ENCODE measurements at places on chromosomes 3 and 15. TPM values are rescaled to one million over a fixed set of nuclear protein-coding genes. Genes with fewer than 3 reads are reported as not detected.
A peak's percentile ranks its signal among the peaks of the same experiment; 100 is the strongest.

- DNase-seq, result no peak
Measured at GRCh38 chr3:175608356-175608755, 749.2 kb downstream of the NAALADL2 start.

GRCh38 chr15:66719471-66719870 lies 17.4 kb downstream of the SMAD6 start:
- DNase-seq, result no peak

- no peak for DNase-seq
Measured at GRCh38 chr3:3683261-3683660, 116.0 kb upstream of the LRRN1 start.

DNA sequence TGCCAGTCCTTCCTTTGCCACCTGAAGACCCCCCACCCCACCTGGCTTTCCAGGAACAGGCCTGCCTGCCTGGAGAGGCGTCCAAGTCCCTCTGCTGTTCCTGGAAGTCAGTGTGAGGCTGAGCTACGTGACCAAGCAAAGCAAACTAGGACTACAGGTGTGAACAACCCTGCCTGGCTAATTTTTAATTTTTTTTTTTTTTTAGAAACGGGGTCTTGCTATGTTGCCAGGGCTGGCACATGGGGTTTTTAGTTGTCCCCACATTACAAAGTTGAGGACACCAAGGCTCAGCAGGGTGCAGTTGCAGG lies 17.4 kb downstream of the HEMK1 start:
- DNase-seq, result no peak

The DGKG gene
- total RNA-seq, result 23.4 TPM

- no peak for DNase-seq
Measured at GRCh38 chr15:87031540-87032230, 952.0 kb downstream of the AGBL1 start.

The CTNNB1 gene
- 169 TPM for total RNA-seq

The ROPN1 gene
- total RNA-seq, result not detected

The COLQ gene
- total RNA-seq, result 6.4 TPM

The CSPG5 gene
- total RNA-seq, result 0.60 TPM

- no peak for DNase-seq
Measured at GRCh38 chr3:67460841-67461510, 193.4 kb downstream of the SUCLG2 start.

The EOMES gene
- 0.74 TPM for total RNA-seq

DNA sequence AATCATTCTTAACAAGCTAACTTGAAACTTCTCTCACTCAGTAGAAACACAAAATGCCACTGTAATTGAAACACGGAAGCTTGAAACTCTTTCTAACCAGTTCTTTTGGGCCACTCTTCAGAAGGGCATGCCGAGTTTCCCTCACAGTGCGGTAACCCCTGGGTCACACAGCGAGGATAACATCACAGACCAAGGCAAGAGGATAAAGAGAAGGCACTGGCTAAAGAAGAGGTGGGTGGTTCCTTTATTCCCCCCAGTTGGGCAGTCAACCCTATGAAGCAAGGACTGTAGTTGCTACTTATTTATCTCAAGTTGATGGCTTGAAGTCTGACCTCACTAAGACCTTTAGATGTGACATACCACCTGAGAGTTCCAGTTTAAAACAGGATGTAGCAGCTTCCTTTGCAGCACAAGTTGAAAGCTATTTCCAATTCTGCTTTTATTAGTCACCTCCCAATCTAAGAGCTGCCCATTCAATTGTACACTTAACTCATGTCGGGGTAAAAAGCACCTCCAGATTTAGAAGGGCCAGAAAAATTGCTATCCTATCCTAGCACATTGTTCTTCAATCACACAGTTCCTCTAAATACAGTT lies 272.4 kb downstream of the TIGIT start:
- DNase-seq, result no peak

The REC114 gene
- total RNA-seq, result not detected

GRCh38 chr3:148697306-148698189 lies at the start of gene AGTR1:
AGTR1 (plus strand) TSS chr3:148697903; CDS start chr3:148741036, 43,133 bp downstream.
- peak; percentile 62 for DNase-seq

The ITIH1 gene
- not detected for total RNA-seq

DNA sequence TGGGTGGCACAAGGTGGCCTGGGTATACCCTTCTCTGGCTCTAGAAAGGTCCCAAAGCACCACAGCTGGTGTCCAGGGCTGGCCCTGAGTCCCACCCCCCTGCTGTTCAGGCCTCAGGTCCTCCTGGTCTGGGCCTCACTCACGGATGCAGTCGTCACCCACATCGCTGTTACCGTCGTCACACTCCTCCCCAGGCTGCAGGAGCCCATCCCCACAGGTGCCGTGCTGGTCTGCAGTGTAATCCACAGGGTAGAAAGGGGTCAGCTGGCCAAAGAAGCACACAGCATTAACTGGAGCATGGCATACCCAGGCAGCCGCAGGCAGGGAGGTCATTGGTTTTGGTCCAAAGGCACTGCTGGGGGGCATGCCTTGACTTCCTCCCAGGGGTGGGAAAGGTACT lies 28.4 kb downstream of the EAF1 start:
- no peak for DNase-seq

DNA sequence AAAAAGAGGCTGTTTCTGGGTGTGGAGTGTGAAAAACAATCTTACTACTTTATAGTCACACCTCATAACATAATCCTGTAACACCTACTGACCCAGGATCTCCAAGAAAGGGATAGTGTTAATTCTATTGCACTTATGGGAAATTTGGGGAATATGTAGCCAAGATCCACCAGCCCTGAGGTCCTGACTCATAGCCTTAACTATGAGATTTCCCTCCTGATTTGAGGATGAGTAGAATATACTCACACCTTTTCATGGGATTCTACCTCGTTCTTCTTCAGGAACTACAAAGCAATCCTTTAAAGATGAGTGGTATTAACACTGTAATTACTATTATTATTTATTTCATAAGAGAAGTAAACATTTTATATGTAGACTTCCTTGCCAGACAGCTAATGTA lies 315.2 kb downstream of the MECOM start:
- DNase-seq, result no peak

The PAK6 gene
- total RNA-seq, result 6.8 TPM

- DNase-seq, result no peak
Measured at GRCh38 chr3:4745235-4745610, 234.0 kb upstream of the BHLHE40 start.

DNA sequence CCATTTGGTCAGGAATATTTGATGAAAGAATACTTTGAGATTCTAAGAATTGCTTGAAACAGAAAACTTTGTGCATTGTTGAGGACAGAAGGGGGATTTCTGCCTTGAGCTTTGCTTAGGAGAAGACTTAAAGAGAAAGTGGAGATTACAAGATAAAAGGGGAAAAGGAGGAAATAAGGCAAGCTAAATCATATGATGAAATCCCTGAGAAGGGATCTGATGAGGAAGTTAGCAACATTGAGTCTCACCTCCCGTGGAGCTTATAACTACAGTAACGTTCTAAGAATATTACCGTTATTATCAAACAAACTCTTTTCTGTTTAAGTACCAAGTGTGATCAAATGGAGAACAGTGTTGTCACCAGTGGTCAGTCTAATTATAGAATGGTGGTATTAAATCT lies 414.7 kb upstream of the NAALADL2 start:
- no peak for DNase-seq

The SLC22A14 gene
- total RNA-seq, result 0.09 TPM

DNA sequence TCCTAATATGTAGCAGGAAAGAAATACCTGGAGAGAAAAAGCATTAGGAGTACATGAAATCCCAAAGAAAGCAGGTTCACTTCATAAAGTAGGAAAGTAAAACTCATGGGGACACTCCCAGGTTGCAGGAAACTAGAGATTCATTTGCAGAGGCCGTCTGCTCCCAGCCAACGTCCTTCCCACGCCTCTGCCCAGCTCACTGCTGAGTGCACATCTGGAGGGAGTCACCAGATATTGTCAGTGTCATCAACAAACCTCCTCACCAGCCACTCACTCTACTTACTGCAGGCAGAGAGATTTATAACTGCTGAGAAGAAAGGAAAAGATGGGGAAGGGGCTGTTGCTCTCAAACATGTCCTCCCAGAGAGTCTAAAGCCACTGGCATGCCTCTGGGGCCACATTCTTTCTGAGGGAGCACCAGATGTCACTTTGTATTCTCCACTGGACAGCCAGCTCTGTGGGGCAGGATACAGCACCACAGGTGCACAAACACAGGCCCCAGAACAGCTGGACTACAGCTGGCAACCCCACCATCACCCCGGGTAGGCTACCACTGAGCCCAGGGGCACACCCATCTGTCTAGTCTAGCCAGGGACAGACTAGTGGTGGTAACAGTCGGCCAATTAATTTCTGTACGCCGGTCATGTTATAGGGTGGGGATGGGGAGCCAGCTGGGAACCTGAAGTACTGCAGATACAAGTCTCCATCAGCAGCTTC lies 64.5 kb downstream of the NPTN start:
- DNase-seq, result no peak

Data from left cardiac atrium (tissue), 4 donors.